H9 (cell line): ENCODE measurements at places on chromosomes 7 and 10. TPM values are rescaled to one million over a fixed set of nuclear protein-coding genes. Genes with fewer than 3 reads are reported as not detected.
A peak's percentile ranks its signal among the peaks of the same experiment; 100 is the strongest.

DNA sequence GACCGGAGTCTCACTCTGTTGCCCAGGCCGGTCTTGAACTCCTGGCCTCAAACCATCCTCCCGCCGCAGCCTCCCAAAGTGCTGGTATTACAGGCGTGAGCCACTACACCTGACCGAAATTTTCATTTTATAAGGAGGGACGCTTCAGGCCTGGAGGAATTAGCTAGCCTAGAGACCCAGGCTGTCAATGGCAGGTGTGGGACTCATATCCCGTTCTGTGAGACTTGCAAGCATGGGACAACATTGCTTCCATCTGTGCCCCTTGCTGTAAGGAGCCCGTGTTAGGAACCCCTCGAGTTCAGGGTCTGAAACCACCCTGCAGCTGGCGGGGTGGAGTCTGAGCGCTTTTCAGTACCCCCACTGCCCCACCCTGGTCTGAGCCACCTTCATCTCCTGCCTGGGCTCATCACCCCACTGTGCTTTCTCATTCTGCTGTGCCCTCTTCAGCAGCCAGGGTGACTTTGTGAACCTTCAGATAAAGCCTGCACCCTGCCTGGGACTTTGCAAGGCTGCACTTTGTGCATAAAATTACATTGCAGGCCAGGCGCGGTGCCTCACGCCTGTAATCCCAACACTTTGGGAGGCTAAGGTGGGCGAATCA lies 1.3 kb upstream of the DAGLB start:
- H3K4me1 ChIP-seq: no peaks in the 10 kb centered on the region
- no peak for DNase-seq
- H3K36me3 ChIP-seq: peaks cover 21% of the 10 kb centered on the region
- H3K4me3 ChIP-seq: peak overlapping the region; percentile 97

Gene CCDC3
- total RNA-seq: 2.3 and 2.4 TPM in 2 replicates

Gene TMEM184A
- 1.3 and 1.5 TPM in 2 replicates for total RNA-seq

GRCh38 chr7:80624763-80625162 lies 13.7 kb upstream of the CD36 start:
- H3K4me1 ChIP-seq: no peaks in the 10 kb centered on the region
- DNase-seq: no peak
- H3K27ac ChIP-seq: no peak overlapping the region
- H3K27me3 ChIP-seq: no peaks in the 10 kb centered on the region
- no peaks in the 10 kb centered on the region for H3K36me3 ChIP-seq
- no peak overlapping the region for H3K4me3 ChIP-seq

DNA sequence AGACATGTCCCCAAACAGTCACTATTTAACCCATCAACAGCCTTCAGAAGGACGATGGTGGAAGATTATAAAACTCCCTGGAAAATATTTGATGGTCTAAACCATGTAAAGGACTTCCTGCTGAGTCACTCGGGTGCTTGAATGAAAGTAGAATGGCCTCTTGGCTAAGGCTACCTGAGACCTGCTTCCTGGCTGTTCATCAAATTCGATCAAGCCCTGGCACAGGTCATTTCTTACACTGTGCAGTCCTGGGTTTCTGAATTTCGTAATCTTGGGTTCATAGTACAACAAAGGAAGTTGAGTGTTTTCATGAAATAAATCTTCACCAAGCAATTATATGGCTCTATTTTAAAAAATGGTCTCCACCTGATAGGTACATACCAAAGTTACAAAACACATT lies 260.3 kb upstream of the RNF32 start:
- H3K4me3 ChIP-seq: no peak overlapping the region
- no peak for DNase-seq
- no peaks in the 10 kb centered on the region; the same call in 1 of the 2 replicates for H3K4me1 ChIP-seq
- no peak overlapping the region for H3K27ac ChIP-seq

- no peaks in the 10 kb centered on the region for H3K27me3 ChIP-seq
- no peak overlapping the region for H3K27ac ChIP-seq
- 0 out of 2 replicates have a peak, but pooled peaks cover 2% of the 10 kb centered on the region for H3K4me1 ChIP-seq
- no peak for DNase-seq
- H3K4me3 ChIP-seq: no peak overlapping the region
Measured at GRCh38 chr7:135213831-135214230, 2.5 kb upstream of the WDR91 start.

DNA sequence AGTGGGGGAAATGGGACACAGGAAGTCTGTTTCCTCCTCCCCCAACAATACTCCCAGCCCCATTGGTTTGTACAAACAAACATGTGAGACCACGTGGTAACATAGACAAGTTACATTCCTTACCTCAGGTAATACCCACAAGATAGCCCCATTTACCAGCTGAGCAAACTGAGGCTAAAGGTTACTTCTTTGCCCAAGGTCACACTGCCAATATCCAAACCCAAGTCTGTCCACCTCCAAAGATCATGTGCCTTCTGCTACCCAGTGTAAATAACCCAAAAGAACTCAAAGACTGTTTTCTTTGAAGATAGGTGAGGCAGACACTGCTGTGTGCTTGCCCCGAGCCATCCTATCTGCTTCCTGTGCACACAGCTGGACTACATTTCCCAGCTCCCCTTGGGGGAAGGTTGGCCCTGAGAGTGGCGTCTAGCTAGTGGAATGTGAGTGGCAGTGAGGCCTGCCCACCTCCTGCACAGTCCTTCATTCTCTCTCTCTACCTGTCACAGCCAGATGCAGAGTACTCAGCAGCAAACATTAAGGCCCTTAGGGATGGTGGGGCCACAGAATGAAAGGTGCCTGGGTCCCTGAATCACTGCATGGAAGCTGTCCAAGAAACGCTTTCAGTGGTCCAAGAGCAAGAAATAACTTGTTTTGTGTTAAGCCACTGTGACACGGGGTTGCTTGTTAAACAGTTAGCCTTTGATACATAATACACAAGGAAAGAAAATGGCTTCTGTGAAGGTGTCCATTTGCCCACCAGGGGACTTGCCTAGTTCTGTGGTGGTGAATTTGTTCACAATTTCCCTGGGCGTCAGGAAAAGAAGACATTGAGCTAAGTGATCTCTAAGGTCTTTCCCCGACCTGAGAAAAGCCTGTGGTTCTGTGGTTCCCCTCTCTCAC lies 257.7 kb upstream of the NFE2L3 start:
- H3K4me3 ChIP-seq: no peak overlapping the region
- no peak overlapping the region for H3K27ac ChIP-seq
- DNase-seq: peak; percentile 75
- no peaks in the 10 kb centered on the region for H3K27me3 ChIP-seq
- H3K36me3 ChIP-seq: no peaks in the 10 kb centered on the region; the same call in 2 of the 3 replicates

- H3K27ac ChIP-seq: no peak overlapping the region
- peaks cover 2% of the 10 kb centered on the region; the same call in 1 of the 2 replicates for H3K4me1 ChIP-seq
- peak overlapping the region; percentile 80 for H3K4me3 ChIP-seq
- peaks cover 23% of the 10 kb centered on the region for H3K36me3 ChIP-seq
Measured at GRCh38 chr7:100891568-100892247, 2.2 kb upstream of the UFSP1 start.

- no peaks in the 10 kb centered on the region for H3K27me3 ChIP-seq
- no peaks in the 10 kb centered on the region for H3K4me1 ChIP-seq
- H3K4me3 ChIP-seq: no peak overlapping the region
Measured at GRCh38 chr7:12256090-12256489, 45.0 kb downstream of the TMEM106B start.

Gene RPP30
- 70.0 and 77.7 TPM in 2 replicates for total RNA-seq

DNA sequence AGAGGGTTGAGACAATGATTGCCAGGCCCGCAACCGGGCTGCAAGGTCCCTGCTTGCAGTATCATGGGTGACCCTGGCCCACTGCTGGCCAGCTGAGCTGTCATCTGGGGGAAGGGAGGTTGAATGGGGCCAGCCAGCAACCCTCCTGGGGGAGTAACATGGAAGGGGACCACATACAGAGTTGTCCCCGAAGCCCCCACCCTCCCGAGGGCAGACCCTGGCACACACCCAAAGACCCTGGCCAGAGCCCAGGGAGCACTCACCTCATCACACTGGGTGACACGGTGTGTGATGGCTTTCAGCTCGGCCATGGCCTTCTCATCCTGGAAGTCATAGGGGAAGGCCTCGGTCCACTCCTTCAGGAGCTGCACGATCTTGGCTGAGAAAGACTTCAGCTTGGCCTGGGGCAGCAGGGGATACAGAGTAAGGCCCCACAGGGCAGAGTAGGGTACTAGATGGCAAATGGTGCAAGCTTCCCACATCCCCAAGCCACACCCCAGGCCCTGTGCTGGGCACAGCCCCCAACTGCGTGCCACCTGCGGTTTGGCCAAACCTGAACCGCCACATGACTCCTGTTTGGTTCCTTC lies 63.4 kb downstream of the CSGALNACT2 start:
- DNase-seq: peak; percentile 25
- H3K4me3 ChIP-seq: peak overlapping the region; percentile 90
- peaks cover 30% of the 10 kb centered on the region for H3K36me3 ChIP-seq
- no peaks in the 10 kb centered on the region for H3K27me3 ChIP-seq
- no peak overlapping the region for H3K27ac ChIP-seq

DNA sequence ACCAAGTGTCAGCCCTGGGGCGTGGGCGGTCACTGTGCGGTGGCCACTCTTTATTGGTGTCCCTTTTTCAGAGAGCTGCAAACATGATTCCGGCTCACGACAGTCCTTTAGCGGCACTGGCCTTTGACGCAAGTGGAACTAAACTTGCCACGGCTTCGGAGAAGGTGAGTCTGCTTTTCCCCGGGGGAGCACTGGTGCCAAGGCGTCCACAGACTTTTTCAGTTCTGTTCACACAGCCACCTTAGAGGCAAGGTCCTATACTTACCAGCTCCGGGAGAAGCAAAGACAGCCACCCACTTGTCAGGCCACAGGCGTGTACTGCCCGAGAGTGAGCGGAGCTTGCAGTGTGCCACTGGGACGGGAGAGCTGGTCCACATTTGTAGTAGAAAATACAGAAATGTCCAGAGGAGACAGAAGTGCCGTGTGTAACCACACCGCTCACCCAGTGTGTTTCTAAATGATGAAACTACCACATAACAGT lies 27.9 kb downstream of the WIPI2 start:
- DNase-seq: no peak
- no peak overlapping the region for H3K27ac ChIP-seq
- H3K4me3 ChIP-seq: no peak overlapping the region
- no peaks in the 10 kb centered on the region for H3K27me3 ChIP-seq
- H3K36me3 ChIP-seq: peaks cover 87% of the 10 kb centered on the region
- H3K4me1 ChIP-seq: no peaks in the 10 kb centered on the region

- H3K27ac ChIP-seq: no peak overlapping the region
- H3K27me3 ChIP-seq: no peaks in the 10 kb centered on the region
- no peaks in the 10 kb centered on the region for H3K4me1 ChIP-seq
- no peak for DNase-seq
- peaks cover 6% of the 10 kb centered on the region; the same call in 1 of the 2 replicates for H3K36me3 ChIP-seq
Measured at GRCh38 chr7:137421366-137421765, 77.8 kb upstream of the PTN start.

Gene NPY4R2
- total RNA-seq: 0.13 TPM in 1 of 2 replicates, not detected in the other

DNA sequence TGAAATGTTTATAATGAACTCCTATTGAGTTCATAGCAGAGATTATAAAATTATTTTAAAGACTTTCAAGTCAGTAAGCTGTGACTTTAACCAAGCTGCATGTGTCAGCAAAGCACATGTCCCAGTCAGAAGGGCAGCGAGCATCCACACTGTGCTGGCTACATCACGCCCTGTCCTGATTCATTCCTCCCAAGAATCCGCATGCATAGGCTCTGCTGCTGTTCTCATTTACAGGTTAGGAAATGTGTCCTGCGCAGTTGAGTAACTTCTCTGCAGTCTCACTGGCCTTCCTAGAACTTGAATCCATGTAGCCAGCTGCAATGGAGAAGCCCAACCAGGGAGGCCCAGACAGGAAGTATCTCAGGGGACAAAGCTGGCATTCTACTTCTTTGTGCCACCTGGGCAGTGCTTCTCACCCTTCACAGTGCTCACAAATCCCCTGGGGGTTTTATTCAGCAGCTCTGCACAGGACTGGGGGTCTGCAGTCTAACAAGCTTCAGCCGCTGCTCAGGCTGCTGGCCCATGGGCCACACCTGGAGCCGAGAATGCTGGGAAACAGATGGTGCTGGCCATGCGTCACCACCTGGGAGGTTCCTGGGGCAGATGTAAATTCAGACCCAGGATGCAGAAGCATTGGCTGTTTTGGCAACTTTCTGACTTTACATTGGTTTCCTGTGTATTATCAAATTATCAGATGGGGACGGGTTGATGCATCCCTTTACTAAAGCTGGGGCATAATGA lies 192.8 kb upstream of the GDF10 start:
- no peak overlapping the region for H3K27ac ChIP-seq
- no peak for DNase-seq
- H3K4me3 ChIP-seq: no peak overlapping the region
- H3K27me3 ChIP-seq: no peaks in the 10 kb centered on the region

DNA sequence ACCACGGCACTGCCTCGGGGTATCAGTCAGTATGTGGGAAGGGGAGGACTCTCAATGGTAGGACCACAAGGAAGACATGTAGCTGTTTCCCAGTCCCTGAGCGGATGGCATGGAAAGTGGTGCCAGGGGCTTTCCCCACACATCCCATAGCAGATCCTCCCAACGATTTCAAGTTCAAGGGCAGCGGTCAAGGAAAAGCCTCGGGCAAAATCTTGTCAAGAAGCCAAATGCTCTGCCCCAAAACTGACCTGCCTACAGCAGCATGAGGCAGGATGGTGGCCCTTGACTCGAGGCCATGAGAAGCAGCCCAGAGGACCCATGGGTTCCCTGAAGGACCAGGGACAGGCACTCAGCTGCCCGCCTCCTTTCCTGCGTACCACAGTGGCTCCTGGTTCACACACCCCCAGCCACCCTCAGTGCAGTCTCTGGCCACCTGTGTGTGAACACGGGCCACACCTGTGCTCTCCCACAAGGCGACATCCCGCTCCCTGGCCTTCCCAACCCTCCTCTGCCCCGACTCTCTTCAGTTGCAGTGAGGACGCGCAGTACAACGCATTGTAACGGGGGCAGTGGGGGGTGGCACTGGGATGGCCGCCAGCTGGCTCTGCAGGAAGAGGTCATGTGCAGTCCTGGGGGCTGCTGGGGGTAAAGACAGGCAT lies 43.6 kb downstream of the CTBP2 start:
- no peak for DNase-seq
- peaks cover 31% of the 10 kb centered on the region for H3K36me3 ChIP-seq
- H3K27me3 ChIP-seq: no peaks in the 10 kb centered on the region
- H3K4me3 ChIP-seq: peak overlapping the region; percentile 11; the same call in 1 of the 3 replicates
- H3K27ac ChIP-seq: no peak overlapping the region
- H3K4me1 ChIP-seq: peaks cover 14% of the 10 kb centered on the region

GRCh38 chr10:109187677-109188076 lies 735.6 kb downstream of the XPNPEP1 start:
- DNase-seq: no peak
- H3K36me3 ChIP-seq: peaks cover 24% of the 10 kb centered on the region
- H3K4me3 ChIP-seq: no peak overlapping the region
- no peaks in the 10 kb centered on the region for H3K27me3 ChIP-seq
- H3K4me1 ChIP-seq: no peaks in the 10 kb centered on the region
- H3K27ac ChIP-seq: no peak overlapping the region

GRCh38 chr10:62573929-62574328 lies 199.8 kb downstream of the ZNF365 start:
- H3K4me1 ChIP-seq: no peaks in the 10 kb centered on the region
- H3K36me3 ChIP-seq: no peaks in the 10 kb centered on the region
- no peak for DNase-seq

Gene CELF2
- total RNA-seq: 28.7 and 29.3 TPM in 2 replicates

GRCh38 chr7:157268540-157268939 lies 68.3 kb upstream of the DNAJB6 start:
- no peak for DNase-seq
- H3K27me3 ChIP-seq: no peaks in the 10 kb centered on the region
